Immature natural killer cell (primary cell): ENCODE measurements at places on chromosomes 1 and 21.
A peak's percentile ranks its signal among the peaks of the same experiment; 100 is the strongest.

GRCh38 chr1:203556047-203556851 lies 62.3 kb downstream of the OPTC start:
- H3K4me3 ChIP-seq = no peak overlapping the region
- H3K27me3 ChIP-seq = peaks cover 6% of the 10 kb centered on the region
- H3K36me3 ChIP-seq = no peaks in the 10 kb centered on the region
- DNase-seq = no peak

GRCh38 chr1:232112076-232112475 lies 485.5 kb downstream of the DISC1 start:
- H3K4me3 ChIP-seq = no peak overlapping the region
- peaks cover 3% of the 10 kb centered on the region for H3K27me3 ChIP-seq
- no peaks in the 10 kb centered on the region for H3K4me1 ChIP-seq
- H3K27ac ChIP-seq = no peak overlapping the region
- no peaks in the 10 kb centered on the region for H3K36me3 ChIP-seq

DNA sequence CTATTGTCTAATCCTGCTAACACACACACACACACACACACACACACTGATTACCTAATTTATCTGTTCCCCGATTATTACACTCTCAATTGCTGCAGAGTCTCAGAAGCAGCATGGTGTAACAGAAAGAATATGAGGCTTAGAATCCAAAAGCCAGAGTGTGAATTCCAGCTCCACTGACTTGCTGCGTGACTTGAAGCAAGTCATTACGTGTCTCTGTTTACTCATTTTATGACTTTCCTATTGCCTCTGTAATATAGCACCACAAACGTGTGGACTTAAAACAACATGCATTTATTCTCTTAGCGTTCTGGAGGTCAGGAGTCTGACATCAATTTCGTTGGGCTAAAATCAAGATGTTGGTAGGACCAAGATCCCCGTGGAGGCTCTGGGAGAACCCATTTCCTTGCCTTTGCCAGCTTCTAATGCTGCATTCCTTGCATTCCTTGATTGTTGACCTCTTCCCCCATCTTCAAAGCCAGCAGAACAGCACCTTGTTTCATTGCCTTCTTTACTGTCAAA lies 55.9 kb upstream of the ATP5PO start:
- peak overlapping the region; percentile 4 for H3K27ac ChIP-seq
- peaks cover 40% of the 10 kb centered on the region for H3K4me1 ChIP-seq
- no peak overlapping the region for H3K4me3 ChIP-seq
- no peak for DNase-seq
- peaks cover 3% of the 10 kb centered on the region for H3K36me3 ChIP-seq

DNA sequence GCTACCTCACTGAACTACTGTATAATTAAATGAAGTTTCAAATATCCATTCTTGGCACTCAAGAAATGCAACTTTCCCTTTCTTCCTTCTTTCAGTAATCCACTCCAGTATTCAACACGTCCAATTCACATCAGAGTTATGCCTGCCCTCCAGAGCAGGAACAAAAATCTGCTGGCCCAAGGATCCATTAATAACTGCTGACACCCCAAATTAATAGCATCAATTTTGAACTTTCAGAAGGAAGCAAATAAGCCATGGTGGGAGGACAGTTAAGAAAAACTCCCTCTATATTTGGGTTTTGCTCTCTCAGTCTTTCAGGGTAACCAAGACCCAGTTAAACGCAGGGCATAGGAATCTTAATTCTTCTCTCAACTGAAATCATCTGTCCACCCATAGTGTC lies 31.9 kb upstream of the TNFSF4 start:
- no peak overlapping the region for H3K27ac ChIP-seq
- no peaks in the 10 kb centered on the region for H3K27me3 ChIP-seq
- no peaks in the 10 kb centered on the region for H3K4me1 ChIP-seq
- no peak for DNase-seq

GRCh38 chr1:12608311-12608957 lies 9.6 kb downstream of the DHRS3 start:
- H3K4me1 ChIP-seq = peaks cover 83% of the 10 kb centered on the region
- peak overlapping the region; percentile 85 for H3K27ac ChIP-seq
- no peaks in the 10 kb centered on the region for H3K27me3 ChIP-seq
- H3K36me3 ChIP-seq = peaks cover 21% of the 10 kb centered on the region
- no peak overlapping the region for H3K4me3 ChIP-seq

GRCh38 chr1:8089535-8090228 lies 63.6 kb upstream of the ERRFI1 start:
- H3K36me3 ChIP-seq = peaks cover 7% of the 10 kb centered on the region
- H3K4me1 ChIP-seq = no peaks in the 10 kb centered on the region
- H3K27me3 ChIP-seq = peaks cover under 1% of the 10 kb centered on the region
- no peak overlapping the region for H3K27ac ChIP-seq
- H3K4me3 ChIP-seq = no peak overlapping the region

DNA sequence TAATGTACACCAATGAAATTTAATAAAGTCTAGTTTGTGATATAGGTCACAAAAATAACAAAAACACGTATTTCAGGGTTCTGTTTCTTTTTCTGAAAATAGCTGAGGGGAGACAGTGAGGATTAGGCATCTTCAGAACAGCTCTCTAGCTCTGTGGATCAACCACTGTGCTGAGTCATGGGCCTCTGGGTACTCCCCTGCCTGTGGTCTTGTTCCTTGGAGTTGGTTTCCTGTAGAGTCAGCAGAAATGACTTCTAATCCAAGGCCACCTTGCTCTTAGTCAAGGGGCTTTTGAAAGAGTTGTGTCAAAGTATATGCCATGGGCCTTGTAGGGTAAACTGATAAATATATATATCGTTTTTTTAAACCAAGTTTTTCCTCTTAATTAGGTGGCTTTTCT lies 141.8 kb upstream of the ZRANB2 start:
- DNase-seq = no peak
- no peaks in the 10 kb centered on the region for H3K4me1 ChIP-seq

DNA sequence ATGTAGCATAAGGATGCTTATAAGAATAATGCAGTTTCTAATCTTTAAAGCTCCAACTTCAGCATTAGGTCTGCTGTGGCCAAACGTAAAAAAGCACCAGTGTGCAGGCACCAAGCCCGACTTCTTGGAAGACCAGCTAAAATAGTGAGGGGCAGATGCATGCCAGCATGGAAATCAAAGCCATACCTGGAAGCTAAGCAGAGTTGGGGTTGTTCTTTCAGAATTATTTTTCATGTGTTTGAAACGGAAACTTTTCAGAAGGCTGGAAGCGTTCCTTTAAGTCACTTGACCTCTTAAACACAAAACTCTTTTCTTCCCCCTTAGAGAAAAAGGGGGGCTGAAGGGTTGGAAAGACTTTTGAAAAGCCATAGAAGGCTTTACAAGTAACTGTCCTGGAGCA lies 329.2 kb upstream of the C1orf87 start:
- H3K4me3 ChIP-seq = no peak overlapping the region
- H3K27me3 ChIP-seq = no peaks in the 10 kb centered on the region
- H3K36me3 ChIP-seq = no peaks in the 10 kb centered on the region
- no peaks in the 10 kb centered on the region for H3K4me1 ChIP-seq
- H3K27ac ChIP-seq = no peak overlapping the region

DNA sequence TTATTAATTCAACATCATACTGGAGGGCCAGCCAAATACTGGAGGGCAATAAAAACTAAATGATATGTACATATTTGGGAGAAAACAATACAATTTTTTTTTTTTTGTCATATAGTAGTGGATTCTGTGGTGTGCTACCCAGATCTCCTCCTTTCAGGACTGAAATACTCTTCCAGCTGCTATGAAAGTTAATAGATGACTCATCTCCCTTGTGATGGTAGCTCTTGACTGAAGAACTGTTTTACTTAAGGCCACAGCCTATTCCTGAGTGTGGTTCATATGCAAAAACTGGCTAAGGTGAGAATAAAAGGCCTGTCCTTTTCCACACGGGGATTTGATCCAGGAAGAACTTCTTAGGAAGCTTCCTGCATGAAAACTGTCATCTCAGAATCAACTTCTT lies 307.9 kb downstream of the HLX start:
- DNase-seq = no peak
- no peak overlapping the region for H3K27ac ChIP-seq
- H3K4me1 ChIP-seq = no peaks in the 10 kb centered on the region
- H3K27me3 ChIP-seq = peaks cover 4% of the 10 kb centered on the region
- no peak overlapping the region for H3K4me3 ChIP-seq
- H3K36me3 ChIP-seq = no peaks in the 10 kb centered on the region

- H3K27ac ChIP-seq = peak overlapping the region; percentile 99
- H3K4me3 ChIP-seq = peak overlapping the region; percentile 88
- peaks cover 98% of the 10 kb centered on the region for H3K4me1 ChIP-seq
- peak; percentile 77 for DNase-seq
These were observed 61.8 kb downstream of the ITPKB start for GRCh38 chr1:226677027-226678020.

DNA sequence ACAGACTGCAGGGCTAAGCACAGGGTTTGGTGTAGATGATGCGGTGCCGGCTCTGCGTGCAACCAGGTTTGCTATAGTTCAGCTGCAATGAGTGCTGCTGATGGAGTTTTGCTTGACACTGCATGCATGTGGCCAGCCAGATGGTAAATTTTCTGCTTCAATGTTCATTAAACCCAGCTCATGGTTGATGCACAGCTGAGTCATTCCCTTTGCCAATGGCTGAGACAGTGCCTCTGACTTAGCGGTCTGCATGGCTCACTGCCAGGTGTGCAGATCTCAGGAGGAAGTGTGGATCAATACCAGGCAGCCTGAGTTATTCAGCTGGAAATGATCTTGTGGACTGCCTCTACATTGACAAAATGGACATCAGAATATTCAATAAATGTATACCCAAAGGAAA lies 172.7 kb upstream of the ZP4 start:
- H3K27ac ChIP-seq = no peak overlapping the region
- H3K4me1 ChIP-seq = no peaks in the 10 kb centered on the region
- no peaks in the 10 kb centered on the region for H3K36me3 ChIP-seq
- H3K4me3 ChIP-seq = no peak overlapping the region
- DNase-seq = no peak

GRCh38 chr1:178632653-178633052 lies 92.4 kb upstream of the RALGPS2 start:
- no peaks in the 10 kb centered on the region for H3K4me1 ChIP-seq
- no peak for DNase-seq

DNA sequence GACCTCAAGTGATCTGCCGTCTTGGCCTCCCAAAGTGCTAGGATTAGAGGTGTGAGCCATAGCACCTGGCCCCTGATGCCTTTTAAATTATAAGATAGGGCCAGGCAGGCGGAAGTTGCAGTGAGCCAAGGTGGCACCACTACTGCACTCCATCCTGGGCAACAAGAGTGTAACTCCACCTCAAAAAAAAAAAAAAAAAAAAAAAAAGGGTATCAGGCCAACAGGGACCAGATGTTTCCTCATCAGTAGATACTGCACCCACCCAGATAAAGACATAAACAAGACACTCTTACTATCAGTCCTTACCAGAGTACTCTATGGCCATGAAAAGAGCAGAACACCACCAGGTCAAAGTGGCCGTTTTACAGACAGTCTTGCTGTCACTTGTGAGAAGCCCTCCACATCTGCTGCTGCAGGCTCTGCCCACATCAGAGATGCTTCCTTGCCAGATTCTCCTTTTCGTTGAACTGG lies 3.3 kb downstream of the C21orf58 start:
- H3K4me3 ChIP-seq = no peak overlapping the region
- H3K27ac ChIP-seq = no peak overlapping the region
- no peak for DNase-seq
- peaks cover 20% of the 10 kb centered on the region for H3K4me1 ChIP-seq
- peaks cover 12% of the 10 kb centered on the region for H3K27me3 ChIP-seq

GRCh38 chr21:39078322-39079065 lies 104.8 kb downstream of the PSMG1 start:
- H3K27ac ChIP-seq = no peak overlapping the region
- H3K27me3 ChIP-seq = peaks cover 7% of the 10 kb centered on the region
- H3K36me3 ChIP-seq = no peaks in the 10 kb centered on the region
- no peak overlapping the region for H3K4me3 ChIP-seq
- H3K4me1 ChIP-seq = no peaks in the 10 kb centered on the region

GRCh38 chr21:29368906-29369305 lies 70.2 kb downstream of the BACH1 start:
- H3K4me3 ChIP-seq = no peak overlapping the region
- H3K27ac ChIP-seq = no peak overlapping the region
- H3K27me3 ChIP-seq = no peaks in the 10 kb centered on the region

DNA sequence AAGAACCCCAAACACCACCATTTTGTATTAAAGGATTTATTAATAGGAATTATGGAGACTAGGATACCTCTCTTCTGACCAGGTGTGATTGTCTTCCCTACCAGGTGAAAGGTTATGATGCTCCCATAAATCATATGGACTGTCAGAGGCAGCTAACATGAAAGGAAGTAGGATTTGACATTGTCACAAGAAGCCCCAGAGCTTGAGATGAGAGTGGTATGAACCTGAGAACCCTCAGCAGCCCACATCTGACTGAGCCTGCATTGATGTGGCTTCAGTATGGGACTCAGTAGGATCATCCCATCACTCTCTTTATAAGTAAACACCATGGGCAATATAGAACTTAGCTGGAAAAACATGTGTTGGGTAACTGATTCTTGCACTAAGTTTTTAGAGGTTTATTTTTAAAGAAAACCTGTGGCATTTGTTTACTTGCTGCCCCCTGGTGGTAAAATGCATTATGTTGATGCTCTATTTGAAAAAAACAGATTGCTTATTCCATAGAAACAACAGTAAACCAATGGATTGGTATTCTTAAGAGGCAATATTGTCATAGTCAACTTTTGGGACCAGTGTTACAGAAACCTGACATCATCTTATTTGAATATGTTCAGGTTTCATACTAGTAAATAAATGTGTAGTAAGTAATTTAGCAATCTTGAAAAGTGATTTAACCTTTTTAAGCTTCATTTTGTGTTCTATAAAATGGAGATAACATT lies 16.6 kb upstream of the CACYBP start:
- H3K27ac ChIP-seq = no peak overlapping the region
- H3K27me3 ChIP-seq = peaks cover 5% of the 10 kb centered on the region
- H3K4me3 ChIP-seq = no peak overlapping the region
- H3K4me1 ChIP-seq = peaks cover 22% of the 10 kb centered on the region

DNA sequence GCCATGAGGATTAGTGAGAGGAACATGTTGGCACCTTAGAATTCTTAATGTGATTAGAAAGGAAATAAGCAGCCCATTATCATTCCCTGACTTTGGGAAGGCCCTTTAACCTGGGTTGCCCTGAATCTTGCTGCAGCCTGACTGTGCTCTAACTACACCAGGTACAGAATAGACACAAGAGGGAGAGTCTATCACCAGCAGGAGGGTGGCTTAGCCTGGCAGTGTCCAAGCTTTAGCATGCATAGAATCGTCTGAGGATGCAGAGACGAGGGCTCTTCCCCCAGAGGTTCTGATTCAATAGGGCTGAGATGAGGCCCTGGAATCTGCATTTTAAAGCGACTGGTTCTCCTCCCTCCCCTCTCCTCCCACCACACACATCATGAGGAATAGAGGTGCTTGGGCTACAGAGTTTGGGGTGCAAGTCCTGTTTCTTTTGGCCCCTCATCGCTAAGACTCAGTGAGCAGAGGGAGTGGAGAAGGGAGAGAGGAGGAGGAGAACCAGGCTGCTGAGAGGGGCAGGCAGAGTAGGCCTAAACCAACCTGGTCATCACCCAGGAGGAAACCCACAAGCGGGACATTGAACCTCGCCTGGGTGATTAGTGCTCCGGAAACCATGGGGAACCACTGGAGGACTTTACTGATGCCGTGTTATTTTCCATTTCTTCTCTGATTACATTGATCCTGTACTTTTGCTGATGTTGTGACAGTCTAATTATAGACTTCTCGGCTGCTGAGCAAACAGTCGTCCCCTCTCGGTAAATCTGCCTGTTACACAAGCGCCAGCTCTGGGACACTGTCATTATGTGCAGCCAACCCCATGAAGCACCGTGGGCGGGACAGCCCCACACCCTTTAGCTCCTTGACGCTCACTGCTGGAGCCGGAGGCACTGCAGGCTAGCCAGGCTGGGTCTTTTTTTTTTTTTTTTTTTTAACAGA lies 6.3 kb upstream of the TENT5C start:
- H3K27ac ChIP-seq = no peak overlapping the region
- no peaks in the 10 kb centered on the region for H3K36me3 ChIP-seq
- H3K4me1 ChIP-seq = peaks cover 1% of the 10 kb centered on the region
